ENCODE measurements at places on chromosomes 4 and X.

DNA sequence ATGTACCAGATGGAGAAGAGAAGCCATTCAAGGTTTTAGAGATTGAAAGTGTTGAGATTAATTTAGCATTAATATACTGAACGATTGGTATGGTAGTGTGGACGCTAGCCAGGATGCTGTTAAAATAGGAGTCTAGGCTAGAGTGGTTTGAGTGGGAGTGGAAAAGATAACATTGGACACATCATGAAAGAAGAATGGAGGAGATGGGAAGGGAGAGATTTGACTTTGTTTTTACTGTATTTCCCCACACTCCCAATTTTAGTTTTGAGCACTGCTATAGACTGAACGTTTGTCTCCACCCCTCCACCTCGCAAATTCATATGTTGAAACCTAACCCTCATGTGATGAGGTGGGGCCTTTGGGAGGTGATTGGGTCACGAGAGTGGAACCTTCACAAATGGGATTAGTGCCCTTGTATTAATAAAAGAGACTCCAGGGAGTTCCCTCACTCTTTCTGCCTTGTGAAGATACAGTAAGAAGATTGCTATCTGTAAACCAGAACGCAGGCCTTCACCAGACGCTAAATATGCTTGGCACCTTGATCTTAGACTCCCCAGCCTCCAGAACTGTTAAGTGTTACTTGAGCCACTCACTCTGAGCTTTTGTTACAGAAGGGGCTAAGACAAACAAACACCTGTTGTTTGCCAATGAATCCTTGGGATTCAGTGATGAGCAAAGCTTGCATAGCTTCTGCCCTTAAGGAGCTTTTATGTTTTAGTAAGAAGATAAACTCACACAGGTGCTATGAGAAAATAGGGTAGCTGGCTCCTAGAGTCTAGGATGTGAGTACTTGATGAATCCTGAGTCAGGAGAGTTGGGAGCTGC is 25.8 kb downstream of the USP9X start:
- no peak for DNase-seq

- DNase-seq, result no peak
Observed at GRCh38 chrX:69424161-69424560, 80.0 kb upstream of the NALF2 start.

DNA sequence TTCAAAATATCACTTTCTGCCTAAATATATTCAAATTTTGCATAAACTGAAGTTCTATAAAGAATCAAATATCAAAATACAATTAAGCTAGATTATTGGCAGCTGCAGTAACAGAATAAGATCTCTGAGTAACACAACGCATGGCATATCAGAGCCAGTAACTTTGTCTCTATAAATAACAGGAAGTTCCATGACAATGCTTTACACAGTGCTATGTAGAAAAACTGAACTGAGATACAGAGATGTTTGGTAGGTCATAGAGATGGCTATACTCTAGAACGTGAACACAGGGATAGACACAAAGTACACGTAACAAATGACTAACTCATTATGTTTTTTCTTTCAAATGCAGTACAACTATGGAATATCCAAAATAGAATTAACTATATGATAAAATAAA is 18.2 kb downstream of the UBE2D3 start:
- DNase-seq, result no peak

- no peak for DNase-seq
Observed at GRCh38 chr4:146291313-146291712, 77.0 kb downstream of the REELD1 start.

- DNase-seq, result peak; percentile 75
Observed at GRCh38 chrX:37846934-37847732, at the start of gene DYNLT3. Gene DYNLT3 (minus strand): TSS chrX:37847571. CDS start chrX:37847510, 61 bp downstream.

DNA sequence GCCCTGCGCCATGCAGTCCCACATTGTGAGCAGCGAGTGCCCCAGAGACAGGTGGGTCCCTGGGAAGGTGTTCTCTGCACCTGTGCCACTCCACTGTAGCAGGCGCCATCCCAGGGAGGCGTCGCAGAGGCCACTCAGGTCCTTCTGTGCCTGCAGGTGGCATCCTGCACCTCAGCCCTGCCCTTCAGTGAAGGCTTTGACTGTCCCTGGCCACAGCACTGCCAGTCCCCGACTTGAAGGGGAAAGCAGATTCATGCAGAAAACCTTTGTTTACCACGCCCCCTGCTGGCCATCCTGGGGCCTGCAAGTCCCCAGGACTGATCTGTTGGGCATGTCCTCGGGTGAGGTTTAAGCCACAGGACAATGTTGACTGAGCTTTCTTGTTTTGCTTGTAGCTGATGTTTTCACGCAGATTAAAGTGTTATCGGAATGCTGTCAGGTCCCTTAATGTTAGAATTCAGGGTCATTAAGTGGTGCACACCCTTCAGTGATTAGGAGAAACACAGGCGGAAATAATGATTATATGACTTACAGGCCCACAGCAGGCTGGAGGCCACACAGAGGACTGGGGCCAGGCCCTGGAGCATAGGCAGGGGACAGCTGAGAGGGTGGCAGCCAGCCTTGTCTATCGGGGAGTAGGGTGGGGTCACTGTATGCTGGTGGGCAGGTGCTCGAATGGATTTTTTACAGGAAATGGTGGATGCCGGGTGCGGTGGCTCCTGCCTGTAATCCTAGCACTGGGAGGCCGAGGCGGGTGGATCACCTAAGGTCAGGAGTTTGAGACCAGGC is 5.0 kb downstream of the TACC3 start:
- DNase-seq, result peak; percentile 72

DNA sequence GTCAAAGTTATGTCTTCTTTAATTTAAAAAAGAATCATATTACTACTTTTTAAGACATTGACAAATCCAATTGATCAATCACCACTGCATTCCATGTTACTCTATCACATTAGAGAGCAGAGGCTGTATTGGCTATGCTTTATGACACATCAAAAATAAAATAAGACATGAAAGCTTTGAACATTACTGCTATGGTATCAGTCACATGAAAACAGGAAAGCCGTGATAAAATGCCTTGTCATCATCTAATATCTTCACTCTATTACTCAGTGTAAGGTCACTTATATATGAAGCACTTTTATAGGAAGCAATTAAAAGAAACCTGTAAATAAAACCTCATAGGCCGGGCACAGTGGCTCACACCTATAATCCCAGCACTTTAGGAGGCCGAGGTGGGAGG is 27.7 kb upstream of the CEP135 start:
- peak; percentile 17 for DNase-seq

DNA sequence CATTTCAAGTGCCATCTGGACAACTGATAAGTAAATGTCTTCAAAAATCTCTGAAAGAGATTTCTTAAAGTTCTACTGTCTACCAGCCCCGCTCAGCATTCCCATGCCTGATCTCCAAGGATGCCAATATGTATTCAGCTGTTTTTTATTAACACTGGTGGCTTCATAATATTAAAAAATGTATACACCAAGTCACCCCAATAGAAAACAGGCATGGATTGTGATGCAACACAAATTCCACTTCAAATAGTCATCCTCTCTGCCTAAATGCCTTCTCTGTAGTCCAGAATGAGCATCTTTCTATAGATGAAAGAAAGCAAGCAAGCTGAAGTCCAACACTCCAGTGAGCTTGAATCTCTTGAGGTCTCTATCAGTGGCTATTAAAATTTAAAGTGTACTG is 152.2 kb upstream of the PPARGC1A start:
- peak; percentile 96 for DNase-seq

DNA sequence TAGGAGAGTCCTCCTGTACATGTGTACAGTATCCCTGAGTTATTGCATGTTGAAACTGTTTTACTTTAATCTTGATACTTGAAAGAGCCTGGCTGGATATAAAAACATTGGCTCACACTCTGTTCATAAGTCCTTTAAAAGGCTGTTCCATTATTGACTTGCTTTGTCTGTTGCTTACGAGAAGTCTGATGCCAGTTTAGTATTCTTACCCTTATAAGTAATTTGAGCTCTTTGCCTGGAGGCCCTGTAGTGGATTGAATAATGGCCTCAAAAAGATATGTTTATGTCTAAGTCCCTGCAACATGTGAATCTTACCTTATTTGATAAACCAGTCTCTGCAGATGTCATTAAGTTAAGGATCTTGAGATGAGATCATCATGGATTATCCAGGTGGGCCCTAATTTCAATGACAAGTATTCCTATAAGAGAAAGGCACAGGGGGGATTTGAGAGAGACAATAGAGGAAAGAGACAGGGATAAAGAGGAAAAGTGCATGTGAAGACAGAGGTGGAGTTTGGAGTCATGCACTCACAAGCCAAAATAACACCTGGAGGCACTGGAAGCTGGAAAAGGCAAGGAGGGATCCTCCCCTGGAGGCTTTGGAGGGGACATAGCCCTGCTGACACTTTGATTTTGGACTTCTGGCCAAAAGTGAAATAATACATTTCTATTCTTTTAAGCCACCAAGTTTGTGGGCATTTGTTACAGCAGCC is 98.1 kb downstream of the IRF2 start:
- DNase-seq, result no peak

DNA sequence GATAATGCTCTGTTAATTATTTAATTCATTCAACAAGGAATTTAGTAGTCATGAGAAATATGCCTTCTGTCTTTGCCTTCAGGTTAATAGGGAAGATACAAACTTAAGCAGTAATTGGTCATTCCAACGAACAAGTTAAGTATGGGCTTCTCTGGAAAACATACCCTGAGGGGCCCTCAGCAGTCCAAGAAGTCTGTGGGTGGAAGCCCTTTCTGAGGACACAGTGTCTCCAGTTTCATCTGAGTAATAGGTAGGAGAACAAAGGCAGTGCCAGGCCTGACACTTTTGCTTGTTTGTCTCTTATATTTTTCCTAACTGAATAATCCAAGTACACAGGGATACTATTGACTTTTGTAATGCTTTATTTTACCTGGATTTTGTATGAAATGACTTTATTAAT is 262.5 kb downstream of the FBXW7 start:
- DNase-seq, result no peak

DNA sequence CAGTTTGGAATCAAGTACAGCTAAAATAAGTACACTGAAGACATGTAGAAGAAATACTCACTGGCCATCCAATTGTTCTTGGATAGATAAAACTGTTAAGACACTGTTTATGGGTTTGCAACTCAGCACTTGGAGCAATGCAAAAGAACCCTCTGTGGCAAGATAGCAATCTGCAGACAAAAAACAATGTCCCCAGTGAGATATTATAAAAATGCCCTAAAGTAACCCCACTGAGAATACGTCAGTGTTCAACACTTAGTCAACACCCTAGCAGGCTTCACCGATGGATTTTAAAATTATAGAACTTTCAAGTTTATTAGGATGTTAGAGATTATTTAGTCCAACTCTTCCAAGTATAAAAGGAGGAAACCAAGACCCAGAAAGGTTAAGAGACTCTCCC is 47.5 kb upstream of the NDP start:
- no peak for DNase-seq

DNA sequence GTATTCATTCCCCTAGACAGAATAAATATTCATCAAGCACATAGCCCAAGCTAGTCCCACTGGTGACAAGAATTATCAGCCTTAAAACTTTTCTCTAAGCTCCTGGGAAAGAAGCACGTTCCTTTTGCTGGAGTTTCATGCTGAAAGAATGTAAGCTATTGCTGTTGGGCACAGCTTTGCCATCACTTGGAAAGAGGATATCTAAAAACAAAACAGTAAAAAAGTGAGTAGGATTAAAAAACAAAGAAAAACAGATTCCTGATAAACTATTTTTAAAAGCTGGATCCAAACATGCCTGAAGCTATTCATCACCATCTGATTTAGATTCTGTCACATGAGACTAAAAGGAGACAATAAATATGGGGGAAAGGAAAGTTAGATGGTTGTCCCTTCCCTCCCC is 176.8 kb downstream of the SCFD2 start:
- DNase-seq, result peak; percentile 84

DNA sequence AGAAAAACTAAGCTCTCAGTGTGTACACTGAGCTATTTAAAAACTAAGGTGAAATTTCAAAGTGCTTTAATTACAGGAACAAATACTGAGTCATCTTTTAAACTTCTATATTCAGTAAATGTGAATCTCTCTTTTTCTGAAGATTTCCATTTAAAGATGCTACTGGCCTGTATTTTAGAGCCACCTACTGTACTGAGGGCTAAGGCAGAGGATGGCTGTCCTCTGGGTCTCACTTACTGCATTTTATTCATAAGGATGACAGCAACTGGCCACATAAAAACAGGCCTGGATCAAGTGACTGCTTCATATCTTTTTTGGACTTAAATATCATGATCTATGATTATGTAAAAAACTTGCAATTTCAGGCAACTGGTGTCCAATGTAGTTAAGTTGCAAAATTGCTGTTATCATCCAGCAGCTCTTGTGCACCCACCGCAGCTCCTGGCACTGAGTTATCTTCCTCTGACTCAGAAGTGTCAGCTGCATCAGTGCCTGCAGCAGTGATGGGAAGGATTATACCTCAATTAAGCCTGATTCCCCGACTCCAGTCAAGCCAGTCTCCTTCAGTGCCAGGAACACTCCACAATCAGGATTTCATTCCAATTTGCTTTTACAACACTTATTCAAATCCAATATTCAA is 1073.7 kb downstream of the PDHA2 start:
- DNase-seq, result no peak

DNA sequence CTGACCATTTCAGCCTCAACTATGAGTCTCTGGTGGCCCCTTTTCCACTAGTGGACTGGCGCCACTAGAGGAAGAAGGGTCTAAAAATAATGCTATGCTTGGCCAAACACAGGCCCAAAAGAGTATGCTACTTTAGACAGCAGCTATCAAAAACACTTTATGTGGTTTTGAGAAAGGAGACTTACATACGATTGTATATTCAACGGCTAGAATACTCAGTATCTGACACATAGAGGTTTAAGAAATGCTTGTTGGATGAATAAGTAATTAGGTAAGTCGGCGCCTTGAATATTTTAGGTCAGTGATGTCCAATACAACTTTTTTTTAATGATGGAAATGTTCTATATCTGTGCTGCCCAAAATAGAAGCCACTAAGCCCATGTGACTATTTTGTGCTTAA is 25.7 kb upstream of the TMPRSS11A start:
- DNase-seq, result peak; percentile 7

GRCh38 chr4:42119886-42120285 is 32.6 kb downstream of the BEND4 start:
- no peak for DNase-seq

DNA sequence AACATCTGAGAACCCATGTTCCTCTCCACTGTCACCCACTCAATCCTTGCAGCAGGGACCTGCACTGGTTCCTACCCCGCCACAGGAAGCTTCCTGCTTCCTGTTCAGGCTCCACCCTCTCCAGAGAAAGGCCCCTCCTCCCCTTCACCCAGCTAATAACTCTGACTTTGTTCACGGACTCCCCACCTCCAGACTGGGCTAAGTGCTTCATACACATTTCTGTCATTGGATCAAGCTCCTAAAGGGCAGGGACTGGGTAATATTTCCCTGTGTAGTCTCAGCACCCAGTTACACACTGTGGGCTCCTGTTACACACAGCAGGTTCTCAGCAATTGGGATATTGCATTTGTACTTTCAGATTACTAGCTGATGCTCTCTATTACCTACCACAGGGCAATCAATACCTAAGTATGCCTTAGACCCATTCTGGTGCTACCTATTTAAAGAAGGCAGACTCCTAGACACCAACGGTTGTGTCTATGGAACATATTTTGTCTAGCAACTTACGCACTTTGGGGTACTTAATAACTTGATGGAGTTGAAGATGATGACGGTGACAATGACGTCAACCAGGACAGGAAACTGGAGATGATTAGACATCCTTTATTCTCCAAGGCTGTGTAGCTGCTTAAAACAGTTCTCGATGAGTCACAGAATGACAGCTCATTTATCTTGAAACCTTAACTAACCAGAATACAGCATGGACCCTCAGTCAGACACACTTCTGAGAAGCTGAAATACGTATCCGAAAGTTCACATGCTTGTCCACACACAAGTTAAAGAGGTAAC is 58.1 kb downstream of the MAML3 start:
- DNase-seq, result peak; percentile 97

- no peak for DNase-seq
Observed at GRCh38 chrX:123859409-123859845, 426 bp upstream of the XIAP start.
